CD4-positive, alpha-beta T cell treated with Interleukin-4 for 4 hours (primary cell): ENCODE measurements at places on chromosomes 12 and 14.

DNA sequence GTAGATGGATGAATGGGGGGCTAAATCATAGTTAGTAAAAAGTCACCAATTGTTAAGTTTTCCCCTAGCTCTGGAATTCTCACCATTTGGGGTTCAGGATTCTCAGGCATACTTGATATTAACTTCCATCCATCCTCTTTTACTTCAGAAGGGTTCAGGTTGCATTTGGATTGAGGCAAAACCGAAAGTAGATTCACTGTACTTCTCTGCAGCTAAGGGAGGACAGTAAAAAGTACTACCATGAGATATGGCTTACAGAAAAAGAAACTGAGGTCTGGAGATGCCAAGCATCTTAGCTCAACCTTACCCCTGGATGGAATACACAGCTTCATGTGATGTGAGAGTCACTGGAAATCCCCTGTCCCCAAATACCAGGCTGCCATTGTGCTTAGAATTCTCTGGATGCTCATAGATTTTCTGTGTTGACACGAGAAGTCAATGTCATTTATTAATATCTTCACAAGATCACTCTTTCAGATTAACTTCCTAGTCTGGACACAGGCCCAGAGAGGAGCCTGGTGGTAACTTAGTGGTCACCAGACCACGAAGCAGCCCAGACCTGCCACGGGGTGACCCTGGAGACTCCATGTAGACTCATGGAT is 87.1 kb downstream of the SSPN start:
- no peak for DNase-seq

- no peak for DNase-seq
Observed at GRCh38 chr12:116551952-116552772, 7.0 kb upstream of the MAP1LC3B2 start.

GRCh38 chr12:47698055-47698454 is 7.8 kb downstream of the RPAP3 start:
- DNase-seq, result no peak

DNA sequence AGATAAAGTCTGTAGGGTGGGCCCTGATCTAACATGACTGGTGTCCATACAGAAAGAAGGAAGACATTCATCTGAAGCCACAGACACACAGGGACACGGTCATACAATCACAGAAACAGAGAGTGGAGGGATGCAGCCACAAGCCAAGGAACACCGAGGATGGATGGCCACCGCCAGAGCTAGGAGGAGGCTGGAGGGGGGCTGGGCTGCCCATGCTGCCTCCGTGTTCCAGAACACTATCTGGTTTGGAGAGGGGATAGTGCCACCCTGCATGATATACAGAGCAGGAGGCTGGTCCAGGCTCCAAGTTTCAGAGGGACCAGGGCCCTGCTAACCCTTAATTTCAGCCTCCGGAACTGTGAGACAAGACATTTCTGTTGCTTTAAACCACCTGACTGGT is 8.7 kb downstream of the KRT75 start:
- DNase-seq, result no peak

- no peak for DNase-seq
Observed at GRCh38 chr14:72894623-72895378, 900 bp upstream of the DPF3 start.

DNA sequence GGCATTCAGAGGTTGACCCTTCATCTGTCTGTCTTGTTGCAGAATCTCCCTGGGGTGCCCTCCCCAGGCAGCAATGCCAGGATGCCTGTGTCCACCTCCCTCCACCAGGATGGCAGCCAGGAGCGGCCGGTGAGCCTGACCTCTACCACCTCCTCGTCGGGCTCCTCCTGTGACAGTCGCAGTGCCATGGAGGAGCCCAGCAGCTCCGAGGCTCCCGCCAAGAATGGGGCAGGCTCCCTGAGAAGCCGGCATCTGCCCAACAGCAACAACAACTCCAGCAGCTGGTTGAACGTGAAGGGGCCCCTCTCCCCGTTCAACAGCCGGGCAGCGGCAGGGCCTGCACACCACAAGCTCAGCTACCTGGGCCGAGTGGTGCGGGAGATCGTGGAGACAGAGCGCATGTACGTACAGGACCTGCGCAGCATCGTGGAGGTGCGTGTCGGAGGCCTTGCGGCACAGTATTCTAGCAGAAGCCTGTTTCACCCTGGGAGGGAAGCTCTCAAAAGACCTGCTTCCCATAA is 23.4 kb downstream of the PLEKHG3 start:
- DNase-seq, result no peak

DNA sequence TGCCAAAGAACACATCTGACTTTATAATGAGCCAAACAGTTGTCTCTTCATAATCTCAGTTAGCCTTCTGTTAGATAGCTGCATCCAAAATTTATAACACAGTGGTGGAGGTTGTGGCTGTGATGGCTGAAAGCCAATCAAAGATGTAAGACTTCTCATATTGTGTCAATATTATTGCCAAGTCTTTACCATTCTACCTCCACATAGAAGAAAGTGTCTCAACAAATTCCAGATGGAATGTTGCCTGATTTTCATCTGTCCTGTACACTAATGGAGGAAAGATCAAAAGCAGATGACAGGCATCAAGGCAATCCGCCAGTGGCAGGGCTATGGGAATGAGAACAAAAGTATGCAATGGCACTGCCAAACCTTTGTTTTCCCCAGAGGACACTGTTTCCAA is 813.1 kb upstream of the NOVA1 start:
- no peak for DNase-seq
